ENCODE measurements at places on chromosomes 1 and 21. TPM values are rescaled to one million over a fixed set of nuclear protein-coding genes. Genes with fewer than 3 reads are reported as not detected.

Gene CD247
- total RNA-seq: 243 TPM

DNA sequence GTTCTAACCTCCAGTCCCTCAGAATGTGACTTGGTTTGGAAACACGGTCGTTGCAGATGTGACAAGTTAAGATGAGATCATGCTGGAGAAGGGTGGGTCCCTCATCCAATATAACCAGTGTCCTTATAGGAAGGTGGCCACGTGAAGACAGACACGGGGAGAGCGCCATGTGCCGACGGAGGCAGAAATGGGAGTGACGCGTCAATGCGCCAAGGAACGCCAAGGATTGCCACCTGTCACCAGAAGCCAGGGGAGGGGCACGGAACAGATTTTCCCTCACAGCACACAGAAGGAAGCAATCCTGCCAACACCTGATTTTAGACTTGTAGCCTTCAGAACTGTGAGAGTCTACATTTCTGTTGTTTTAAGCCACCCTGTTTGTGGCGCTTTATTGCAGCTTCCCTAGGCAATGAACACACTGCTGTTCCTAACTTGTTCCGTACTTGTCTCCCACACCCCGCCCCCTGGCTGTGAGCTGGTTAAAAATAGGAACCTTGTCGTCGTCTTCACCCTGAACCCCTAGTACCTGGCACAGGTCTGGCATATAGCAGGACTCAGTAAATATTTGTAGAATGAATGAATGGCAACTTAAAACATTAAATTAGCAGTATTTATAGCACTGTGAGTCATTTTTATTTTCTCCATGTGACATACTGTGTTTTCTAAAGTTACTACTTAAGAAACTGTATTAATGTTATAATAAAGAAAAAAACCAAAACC lies 14.2 kb downstream of the RIMS3 start:
- H3K4me3 ChIP-seq: no peak overlapping the region
- no peaks in the 10 kb centered on the region for H3K36me3 ChIP-seq
- peaks cover 9% of the 10 kb centered on the region for H3K27me3 ChIP-seq
- peaks cover 7% of the 10 kb centered on the region for H3K4me1 ChIP-seq

Gene CAP1
- total RNA-seq: 847 TPM

- H3K27ac ChIP-seq: no peak overlapping the region
These were observed 8.5 kb downstream of the STMN1 start for GRCh38 chr1:25897754-25898153.

Gene OR2M7
- total RNA-seq: not detected

Gene NHLH2
- total RNA-seq: not detected

DNA sequence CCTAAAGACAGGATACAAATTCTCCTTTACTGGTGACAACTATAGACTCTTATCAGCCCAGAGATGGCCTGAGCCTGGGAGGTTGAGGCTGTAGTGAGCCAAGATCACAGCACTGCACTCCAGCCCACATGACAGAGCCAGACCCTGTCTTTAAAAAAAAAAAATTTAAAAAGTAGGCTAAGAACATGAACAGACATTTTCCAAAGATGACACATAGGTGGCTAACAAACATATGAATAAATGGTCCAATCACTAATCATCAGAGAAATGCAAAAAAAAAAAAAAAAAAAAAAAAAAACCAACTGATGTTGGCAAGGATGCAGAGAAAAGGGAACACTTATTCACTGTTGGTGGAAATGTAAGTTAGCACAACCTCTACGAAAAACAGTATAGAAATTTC lies 65.0 kb downstream of the TOR3A start:
- H3K36me3 ChIP-seq: peaks cover 12% of the 10 kb centered on the region
- no peaks in the 10 kb centered on the region for H3K27me3 ChIP-seq

GRCh38 chr1:67137307-67137753 lies 2.6 kb upstream of the C1orf141 start:
- no peaks in the 10 kb centered on the region for H3K27me3 ChIP-seq
- peaks cover 18% of the 10 kb centered on the region for H3K4me1 ChIP-seq

Gene LIN28A
- not detected for total RNA-seq

GRCh38 chr1:18919197-18919905 lies 17.0 kb upstream of the ALDH4A1 start:
- no peaks in the 10 kb centered on the region for H3K27me3 ChIP-seq
- H3K4me1 ChIP-seq: peaks cover 17% of the 10 kb centered on the region
- H3K27ac ChIP-seq: no peak overlapping the region
- H3K36me3 ChIP-seq: no peaks in the 10 kb centered on the region
- no peak for DNase-seq

Gene STUM
- total RNA-seq: not detected

DNA sequence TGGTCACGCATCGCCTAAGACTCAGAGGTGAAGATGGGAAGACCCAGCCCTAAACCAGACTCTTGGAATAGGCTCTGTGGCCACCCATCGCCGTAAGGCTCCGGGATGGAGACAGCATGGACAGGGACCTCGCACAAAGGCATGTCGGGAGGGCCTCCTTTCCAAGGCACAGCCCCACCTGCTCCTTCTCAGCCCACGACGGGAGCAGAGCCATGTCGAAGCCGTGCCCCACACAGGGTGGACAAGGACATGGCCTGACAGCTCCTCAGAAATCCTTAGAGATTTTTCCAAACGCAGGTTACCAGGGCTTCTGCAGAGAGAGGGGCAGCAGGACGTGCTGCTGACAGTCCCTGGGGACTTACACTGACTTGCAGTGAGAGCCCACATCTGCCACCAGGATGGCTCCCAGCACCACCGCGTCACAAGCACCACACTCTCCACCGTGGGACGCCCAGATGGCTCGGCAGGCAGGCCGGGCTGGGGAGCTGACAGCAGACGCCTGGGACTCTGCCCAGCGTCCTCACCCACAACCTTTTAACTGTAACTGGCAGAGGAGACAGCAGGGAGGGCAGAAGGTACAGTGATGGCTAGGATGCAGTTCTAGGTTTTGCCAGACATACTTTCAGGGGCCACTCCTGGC lies 12.0 kb downstream of the SSU72 start:
- no peaks in the 10 kb centered on the region for H3K27me3 ChIP-seq
- no peak overlapping the region for H3K4me3 ChIP-seq
- peaks cover 7% of the 10 kb centered on the region for H3K4me1 ChIP-seq
- DNase-seq: no peak
- no peak overlapping the region for H3K27ac ChIP-seq
- H3K36me3 ChIP-seq: peaks cover 55% of the 10 kb centered on the region
